NCI-H526 (cell line): ENCODE measurements at places on chromosomes 7 and 10.

DNA sequence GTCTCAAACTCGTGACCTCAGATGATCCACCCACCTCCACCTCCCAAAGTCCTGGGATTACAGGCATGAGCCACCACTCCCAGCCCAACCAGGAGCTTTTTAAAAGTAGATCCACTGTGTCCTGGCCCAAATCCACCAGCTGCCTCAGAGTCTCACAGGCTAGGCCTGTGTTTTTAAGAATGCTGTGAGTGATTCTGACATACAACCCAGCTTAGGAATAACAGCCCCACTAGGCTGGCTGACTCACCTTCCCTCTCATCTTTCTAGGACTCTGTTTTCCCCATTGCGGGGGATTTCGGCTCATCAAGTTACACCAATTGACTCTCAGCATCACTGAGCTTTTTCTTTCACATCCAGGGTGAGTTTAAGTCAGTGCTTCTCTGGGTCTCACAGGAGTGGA is 207.6 kb downstream of the SKIDA1 start:
- DNase-seq, result no peak

DNA sequence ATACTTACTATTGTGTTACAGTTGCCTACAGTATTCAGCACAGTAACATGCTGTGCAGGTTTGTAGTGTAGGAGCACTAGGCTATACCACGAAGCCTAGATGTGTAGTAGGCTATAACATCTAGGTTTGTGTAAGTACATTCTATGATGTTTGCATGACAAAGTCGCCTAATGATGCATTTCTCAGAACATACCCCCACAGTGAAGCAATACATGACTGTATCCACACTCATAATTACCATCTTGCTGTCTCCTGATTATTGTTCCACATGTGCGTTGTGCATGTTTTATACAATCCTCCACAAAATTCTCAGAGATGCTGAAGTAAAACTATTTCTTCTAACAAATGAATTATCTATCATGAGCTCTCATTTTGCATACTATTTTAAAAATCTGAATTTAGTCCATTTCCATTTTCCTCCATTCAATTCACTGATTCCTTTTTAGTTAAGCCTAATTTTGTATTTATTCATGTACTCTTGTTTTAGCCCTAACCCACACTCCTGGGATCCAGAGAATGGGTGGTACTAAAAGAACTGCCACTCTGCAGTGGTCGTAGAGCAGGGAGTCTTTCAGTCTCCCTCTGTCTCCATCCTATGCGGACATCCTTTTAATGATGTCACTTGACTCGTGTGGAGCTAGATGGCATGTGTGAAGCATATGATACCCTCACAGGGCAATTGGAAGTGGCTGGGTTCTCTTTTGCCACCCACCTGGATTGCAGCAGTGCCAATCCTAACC is 67.6 kb upstream of the CAV2 start:
- no peak for DNase-seq

DNA sequence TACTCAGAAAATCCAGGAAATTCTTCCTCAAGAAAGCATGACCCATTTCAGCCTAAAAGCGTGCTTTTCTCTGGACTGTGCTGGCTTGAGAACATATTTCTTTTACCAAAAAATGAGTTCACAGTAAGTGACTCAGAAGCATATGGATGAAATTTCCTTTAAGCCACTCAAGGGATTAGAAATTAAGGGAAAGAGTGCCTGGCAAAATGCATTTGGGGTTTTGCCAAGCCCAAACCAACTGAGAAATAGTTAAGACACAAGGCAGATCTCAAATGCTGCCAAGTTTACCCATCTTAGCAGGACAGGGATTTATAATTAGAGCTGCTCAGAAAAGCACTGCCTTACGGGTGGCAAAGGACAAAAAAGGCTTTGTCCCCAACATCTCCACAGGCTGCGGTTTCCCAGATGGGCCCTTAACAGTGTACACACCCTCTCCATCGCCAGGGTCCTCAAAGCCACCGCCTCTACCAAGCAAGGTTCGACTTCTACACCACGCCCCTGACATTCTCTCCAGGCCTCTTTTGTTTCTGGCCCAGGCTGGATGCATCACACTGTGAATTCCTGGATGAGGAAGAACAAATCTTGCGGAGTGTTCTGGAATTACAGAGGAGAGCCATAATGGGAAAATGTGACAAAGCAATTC is 30.1 kb upstream of the CDHR3 start:
- no peak for DNase-seq

DNA sequence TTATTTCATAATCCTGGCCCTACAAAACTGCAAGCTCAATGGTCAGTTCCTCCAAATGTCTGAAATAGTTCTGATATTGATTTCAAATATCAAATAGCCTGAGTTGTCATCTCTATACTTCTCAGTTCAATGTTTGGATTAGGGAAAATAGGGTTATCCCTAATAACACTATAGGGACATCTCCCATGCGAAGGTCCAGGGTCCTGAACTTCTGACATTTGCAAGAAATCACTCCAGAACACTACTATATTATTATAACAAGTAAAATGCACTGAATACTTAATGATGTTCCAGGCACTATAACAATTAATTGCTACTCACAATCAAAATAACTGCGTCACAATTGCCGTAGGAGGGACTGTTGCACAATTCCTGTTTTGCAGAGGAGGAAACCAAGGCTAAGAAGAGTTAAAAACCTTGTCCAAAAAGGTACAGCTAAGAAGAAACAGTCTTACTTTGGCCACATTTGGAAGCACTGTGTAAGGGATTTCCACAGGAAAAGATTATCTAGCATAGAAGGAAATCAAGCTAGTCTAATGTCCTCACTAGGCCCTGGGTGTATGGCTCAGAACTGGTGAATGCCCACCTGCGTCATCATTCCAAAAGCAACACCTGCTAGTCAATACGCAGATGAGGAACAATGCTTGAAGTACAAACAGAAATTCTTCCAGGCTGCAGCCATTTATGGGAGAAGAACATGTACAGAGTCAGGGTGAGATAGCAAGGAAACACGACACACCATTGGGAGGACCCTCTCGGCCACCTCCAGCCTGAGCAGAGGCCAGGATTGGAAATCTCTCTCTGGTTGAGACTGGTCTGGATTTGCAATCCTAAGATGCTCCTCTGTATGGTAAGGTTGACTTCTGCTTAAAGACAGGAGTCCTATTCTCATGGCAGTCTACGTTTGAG is 48.3 kb downstream of the ABLIM1 start:
- DNase-seq, result no peak
